Frontal cortex (tissue), 4 donors: ENCODE measurements at places on chromosomes 13 and 19. TPM values are rescaled to one million over a fixed set of nuclear protein-coding genes. Genes with fewer than 3 reads are reported as not detected.

The CALR3 gene
- not detected for total RNA-seq

The COX6B1 gene
- 210 TPM for total RNA-seq

The NUP58 gene
- 107 TPM for total RNA-seq

The TMPRSS9 gene
- total RNA-seq: 0.41 TPM

The RFPL4A gene
- total RNA-seq: not detected

The LYPD4 gene
- not detected for total RNA-seq

The C19orf85 gene
- not detected for total RNA-seq

The CACNG7 gene
- 4.9 TPM for total RNA-seq

The PSG7 gene
- not detected for total RNA-seq

The POU4F1 gene
- total RNA-seq: under 0.01 TPM

The CEACAM4 gene
- not detected for total RNA-seq

The GARIN5A gene
- 2.0 TPM for total RNA-seq

The ZNF865 gene
- 1.2 TPM for total RNA-seq

The KLK13 gene
- not detected for total RNA-seq

The TEKTIP1 gene
- total RNA-seq: 0.41 TPM

The SLC7A9 gene
- 1.6 TPM for total RNA-seq

The ZNF749 gene
- 37.9 TPM for total RNA-seq

The POSTN gene
- total RNA-seq: 2.0 TPM

The GPC6 gene
- total RNA-seq: 9.0 TPM

The ZNF724 gene
- 24.1 TPM for total RNA-seq

The SELENOV gene
- total RNA-seq: 0.41 TPM

The DENND1C gene
- not detected for total RNA-seq

The CBY2 gene
- total RNA-seq: not detected

The C13orf42 gene
- total RNA-seq: under 0.01 TPM

The CGB1 gene
- total RNA-seq: not detected

The VSTM1 gene
- not detected for total RNA-seq

The SMIM44 gene
- total RNA-seq: not detected

The MEIOSIN gene
- total RNA-seq: not detected
